ENCODE measurements at places on chromosomes 11 and 22.

DNA sequence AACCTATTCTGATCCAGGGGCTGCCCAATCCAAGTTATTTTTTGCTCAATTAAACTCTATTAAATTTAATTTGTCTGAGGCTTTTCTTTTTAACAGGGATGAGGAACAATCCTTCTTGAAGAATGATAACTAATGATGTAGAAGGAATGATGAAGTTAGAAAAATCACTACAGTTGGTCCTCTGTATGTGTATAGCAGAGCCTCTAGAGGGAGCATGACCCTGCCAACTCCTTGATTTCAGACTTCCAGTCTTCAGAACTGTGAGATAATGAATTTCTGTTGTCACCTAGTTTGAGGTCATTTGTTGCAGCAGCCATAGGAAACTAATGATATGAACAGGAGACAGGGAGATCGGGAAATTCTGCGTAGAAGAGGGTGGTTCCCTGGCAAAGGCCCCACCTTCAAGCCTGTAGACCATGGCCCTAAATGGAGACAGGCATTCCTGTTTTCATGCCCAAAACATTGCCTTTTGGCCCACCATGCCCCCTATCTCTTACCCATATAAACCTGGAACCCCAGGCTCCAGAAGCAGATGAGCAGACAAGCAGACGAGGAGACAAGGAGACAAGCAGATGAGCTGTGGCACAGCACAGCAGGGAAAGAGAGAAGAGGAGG is 7.7 kb upstream of the QSER1 start:
- DNase-seq, result no peak

- DNase-seq, result no peak
Observed at GRCh38 chr11:115462004-115462541, 42.1 kb downstream of the CADM1 start.

DNA sequence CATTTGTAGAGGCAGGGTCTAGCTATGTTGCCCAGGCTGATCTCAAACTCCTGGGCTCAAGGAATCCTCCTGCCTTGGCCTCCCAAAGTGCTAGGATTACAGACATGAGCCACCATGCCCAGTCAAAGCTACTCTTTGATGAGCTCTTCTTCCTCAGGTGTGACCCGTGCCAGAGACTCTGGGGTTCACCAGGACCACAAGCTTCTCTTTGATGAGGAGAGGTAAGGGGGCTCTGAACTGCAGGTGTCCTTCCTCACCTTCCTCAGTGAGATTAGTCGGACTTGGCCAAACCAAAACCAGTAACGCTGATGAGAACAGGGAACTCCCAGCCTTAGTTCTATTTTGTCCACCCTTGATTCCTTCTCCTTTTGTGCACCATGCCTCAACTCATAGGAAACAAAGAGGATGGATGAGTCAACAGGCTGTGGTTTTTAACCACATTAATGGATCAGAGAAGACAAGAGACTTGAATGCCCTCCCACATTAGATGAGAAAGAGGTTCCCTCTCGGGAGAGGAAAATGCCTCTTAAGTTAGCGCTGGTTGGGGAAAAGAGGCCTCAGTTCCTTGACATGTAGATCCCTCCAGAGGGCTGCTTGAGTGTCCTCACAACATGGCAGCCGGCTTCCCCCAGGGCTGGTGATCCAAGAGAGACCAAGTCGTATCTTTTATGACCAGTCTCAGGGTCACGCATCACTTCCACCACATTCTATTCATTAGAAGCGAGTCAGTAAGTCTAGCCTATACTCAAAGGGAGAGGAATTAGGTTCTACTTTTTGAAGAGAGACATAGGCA is 25.7 kb upstream of the CTR9 start:
- DNase-seq, result no peak

- no peak for DNase-seq
Observed at GRCh38 chr11:75463106-75463774, 30.2 kb upstream of the KLHL35 start.

DNA sequence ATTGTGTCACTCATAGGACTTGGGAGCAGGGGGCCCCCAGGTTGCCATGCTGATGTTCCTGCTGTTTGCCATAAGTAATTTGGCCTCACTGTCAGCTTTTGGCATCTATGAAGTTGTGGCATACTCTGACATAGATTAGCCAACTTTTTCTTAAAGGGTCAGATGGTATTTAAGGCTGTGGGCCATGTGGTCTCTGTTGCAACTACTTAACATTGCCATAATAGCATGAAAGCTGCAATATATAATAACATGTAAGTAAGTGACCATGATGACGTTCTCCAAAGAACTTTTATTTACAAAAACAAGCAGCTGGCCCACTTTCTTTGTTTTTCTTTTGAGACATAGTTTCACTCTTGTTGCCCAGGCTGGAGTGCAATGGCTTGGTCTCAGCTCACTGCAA is 2.2 kb upstream of the TMEM216 start:
- no peak for DNase-seq

GRCh38 chr11:93229876-93230275 is 32.1 kb upstream of the SLC36A4 start:
- no peak for DNase-seq

GRCh38 chr11:131977231-131977630 is 606.8 kb downstream of the NTM start:
- DNase-seq, result no peak

DNA sequence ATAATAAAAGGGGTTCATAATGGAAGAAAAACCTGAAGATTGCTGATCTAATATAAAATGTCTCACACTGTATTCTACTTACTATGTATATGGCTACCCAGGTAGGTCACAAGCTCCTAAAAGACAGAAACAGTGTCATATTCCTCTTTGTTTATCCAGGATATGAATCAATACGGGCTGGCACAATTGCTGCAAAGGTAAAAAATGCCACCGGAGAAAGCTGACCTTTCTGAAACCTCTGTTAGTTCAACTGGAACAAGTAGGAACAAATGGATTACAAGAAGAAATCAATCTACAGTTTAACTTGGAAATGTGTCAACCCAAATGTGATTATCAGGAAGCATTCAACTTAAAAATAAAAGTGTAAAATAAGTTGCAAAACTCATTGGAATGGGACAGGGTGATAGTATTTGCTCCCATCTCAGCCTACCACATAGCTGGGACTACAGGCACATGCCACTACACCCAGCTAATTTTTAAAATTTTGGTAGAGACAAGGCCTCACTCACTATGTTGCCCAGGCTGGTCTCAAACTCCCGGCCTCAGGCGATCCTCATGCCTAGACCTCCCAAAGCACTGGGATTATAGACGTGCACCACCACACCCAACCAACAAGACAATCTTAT is 27.6 kb downstream of the SLC35F2 start:
- DNase-seq, result no peak

DNA sequence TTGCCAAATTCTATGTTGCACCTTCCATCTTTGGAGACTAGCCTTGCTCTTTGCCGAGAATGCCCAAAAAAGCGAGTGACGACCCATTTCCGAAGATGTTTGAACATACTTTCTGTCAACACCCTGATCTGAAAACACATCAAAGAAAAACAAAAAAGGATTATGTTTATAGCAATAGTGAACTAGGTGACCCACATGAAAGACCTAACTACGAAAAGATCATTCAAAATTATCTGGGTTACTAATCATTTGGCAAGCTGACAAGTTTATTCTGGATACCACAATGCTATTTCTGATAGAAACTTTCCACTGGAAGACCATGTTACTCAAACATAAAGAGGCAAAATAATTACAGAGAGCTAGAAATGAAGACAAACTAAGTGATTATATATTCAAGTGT is 27.0 kb downstream of the KCNJ1 start:
- DNase-seq, result no peak

- DNase-seq, result no peak
Observed at GRCh38 chr11:57763568-57763967, 2.0 kb downstream of the CTNND1 start.

- DNase-seq, result no peak
Observed at GRCh38 chr11:11816511-11817314, 25.1 kb upstream of the USP47 start.

GRCh38 chr11:9385327-9385899 is 961 bp downstream of the IPO7 start:
- DNase-seq, result no peak

GRCh38 chr11:63945477-63946163 is 6.8 kb downstream of the NAA40 start:
- peak; percentile 9 for DNase-seq

GRCh38 chr11:117426297-117426685 is 98.6 kb downstream of the CEP164 start:
- peak; percentile 35 for DNase-seq

DNA sequence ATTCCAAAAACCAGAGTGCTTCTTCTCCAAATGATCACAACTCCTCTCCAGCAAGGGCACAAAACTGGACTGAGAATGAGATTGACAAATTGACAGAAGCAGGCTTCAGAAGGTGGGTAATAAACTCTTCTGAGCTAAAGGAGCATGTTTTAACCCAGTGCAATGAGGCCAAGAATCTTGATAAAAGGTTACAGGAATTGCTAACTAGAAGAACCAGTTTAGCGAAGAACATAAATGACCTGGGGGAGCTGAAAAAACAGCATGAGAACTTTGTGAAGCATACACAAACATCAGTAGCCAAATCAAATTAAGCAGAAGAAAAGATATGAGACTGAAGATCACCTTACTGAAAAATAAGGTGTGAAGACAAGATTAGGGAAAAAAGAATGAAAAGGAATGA is 15.5 kb downstream of the OR52M1 start:
- no peak for DNase-seq

GRCh38 chr11:6817694-6818093 is 18.2 kb upstream of the OR6A2 start:
- DNase-seq, result no peak

GRCh38 chr11:107898270-107898669 is 30.0 kb upstream of the RAB39A start:
- no peak for DNase-seq

- no peak for DNase-seq
Observed at GRCh38 chr22:40976866-40977700, 25.9 kb downstream of the RBX1 start.

DNA sequence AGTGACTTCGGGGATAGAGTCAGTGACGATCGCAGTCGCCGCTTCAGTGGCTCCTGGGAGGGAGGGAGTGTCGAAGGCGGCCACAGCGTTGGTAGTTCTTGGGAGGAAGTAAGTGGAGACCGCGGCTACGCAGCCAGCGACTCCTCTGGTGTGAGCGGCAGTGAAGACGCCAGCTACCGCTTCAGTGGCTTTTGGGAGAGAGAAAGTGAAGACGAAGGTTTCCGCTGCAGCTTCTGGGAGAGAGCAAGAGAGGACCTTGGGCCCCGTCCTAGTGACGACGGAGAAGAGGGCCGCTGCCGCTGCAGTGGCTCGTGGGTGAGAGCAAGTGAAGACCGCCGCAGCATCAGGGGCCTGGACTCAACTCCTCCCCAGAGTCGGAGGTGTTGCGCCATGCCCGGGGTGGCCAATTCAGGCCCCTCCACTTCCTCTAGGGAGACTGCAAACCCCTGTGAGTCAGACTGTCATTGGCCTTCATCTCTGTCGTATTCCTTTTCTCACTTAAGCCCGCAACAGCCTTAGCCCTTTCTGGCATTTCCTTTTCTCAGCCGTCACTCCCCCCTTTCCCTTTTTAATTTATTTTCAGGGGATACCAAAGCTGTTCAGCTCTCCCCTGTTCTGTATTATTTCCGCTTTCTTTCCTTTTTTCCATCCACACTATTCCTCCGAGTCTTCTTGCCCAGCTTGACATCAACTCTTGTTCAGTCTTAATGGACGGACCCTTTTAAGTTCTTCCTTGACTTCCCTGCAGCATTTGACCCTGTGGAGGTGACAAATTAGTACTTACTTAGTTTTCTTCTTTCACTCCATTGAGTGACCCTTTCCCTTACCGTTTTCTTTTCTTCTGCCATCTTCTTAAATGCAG is 1.0 kb downstream of the ANKRD42 start:
- peak; percentile 27 for DNase-seq

DNA sequence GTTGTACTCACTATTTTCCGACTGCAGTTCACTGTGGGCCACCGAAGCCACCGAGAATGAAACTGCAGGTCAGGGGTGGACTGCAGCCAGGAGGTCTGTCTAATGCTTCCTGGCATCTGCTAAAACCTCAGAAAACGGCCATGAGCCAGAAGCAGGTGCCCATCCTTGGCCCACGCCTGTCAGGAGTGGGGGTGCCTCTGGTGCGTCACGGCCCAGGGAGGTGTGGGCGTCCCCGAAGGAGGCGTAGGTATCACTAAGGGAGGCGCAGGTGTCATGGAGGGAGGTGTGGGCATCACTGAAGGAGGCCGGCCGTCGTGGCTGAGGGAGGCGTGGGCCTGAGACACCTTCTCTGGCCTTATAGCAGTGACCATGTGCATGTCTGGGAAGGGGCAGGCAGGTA is 456.2 kb downstream of the TBC1D22A start:
- no peak for DNase-seq

- DNase-seq, result no peak
Observed at GRCh38 chr11:46692450-46692849, 8.0 kb downstream of the ARHGAP1 start.

GRCh38 chr11:64314805-64315561 is 2.4 kb downstream of the TRMT112 start:
- no peak for DNase-seq

GRCh38 chr11:21653951-21654421 is 538.9 kb upstream of the ANO5 start:
- no peak for DNase-seq

GRCh38 chr11:35082321-35083180 is 56.4 kb upstream of the CD44 start:
- peak; percentile 64 for DNase-seq

- DNase-seq, result no peak
Observed at GRCh38 chr11:46565232-46565840, 28.5 kb downstream of the AMBRA1 start.

- DNase-seq, result no peak
Observed at GRCh38 chr11:19589567-19590260, 122.9 kb upstream of the NAV2 start.

- DNase-seq, result no peak
Observed at GRCh38 chr11:47143322-47143721, 33.4 kb downstream of the ARFGAP2 start.

DNA sequence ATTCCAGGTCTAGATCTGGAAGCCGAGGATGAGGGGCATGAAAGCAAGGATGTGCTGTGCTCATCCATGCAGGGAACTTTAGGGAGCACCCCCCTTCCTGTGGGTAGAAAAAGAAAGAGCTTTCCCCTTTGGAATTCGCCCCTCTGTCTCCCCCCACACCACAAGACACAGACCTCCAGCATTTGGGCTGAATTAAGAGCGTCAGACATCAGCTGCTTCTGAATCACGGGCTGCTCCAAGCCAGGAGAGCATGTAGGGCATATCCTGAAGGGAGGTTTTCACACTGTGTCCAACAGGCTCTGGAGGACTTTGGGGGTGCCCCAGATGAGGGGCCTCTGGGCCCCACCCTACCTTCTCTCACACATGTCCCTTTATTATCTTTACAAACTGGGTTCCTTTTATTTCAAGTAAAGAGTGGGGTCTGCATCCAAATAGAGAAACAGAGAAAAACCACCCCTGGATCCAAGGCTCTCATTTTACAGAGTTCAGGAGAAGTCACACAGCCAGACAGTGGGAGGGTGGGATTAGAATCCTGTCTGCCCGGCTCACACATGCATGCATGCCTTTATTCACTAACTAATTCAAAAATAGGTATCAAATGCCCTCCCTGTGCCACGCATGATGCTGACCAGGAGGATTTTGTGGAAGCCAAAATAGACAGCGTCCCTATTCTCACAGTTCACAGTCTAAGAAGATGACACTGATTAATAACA is 52.8 kb downstream of the LRRC32 start:
- DNase-seq, result no peak

GRCh38 chr11:102534261-102534872 is 3.8 kb upstream of the MMP7 start:
- DNase-seq, result no peak

- DNase-seq, result no peak
Observed at GRCh38 chr22:45864959-45865476, 111.9 kb downstream of the WNT7B start.
